ENCODE measurements at places on chromosomes 1 and 21.
A peak's percentile ranks its signal among the peaks of the same experiment; 100 is the strongest.

GRCh38 chr1:62335656-62336055, 16.4 kb upstream of the KANK4 start:
- no peak overlapping the region for H3K4me3 ChIP-seq
- no peak for DNase-seq
- no peaks in the 10 kb centered on the region for H3K36me3 ChIP-seq

- no peaks in the 10 kb centered on the region for H3K27me3 ChIP-seq
- H3K4me3 ChIP-seq = no peak overlapping the region
- no peak overlapping the region for H3K27ac ChIP-seq
These were observed 32.3 kb upstream of the RALGPS2 start for GRCh38 chr1:178692564-178693327.

GRCh38 chr1:216566641-216567205, 143.5 kb upstream of the USH2A start:
- no peak overlapping the region for H3K27ac ChIP-seq
- H3K36me3 ChIP-seq = no peaks in the 10 kb centered on the region
- H3K27me3 ChIP-seq = no peaks in the 10 kb centered on the region
- H3K4me3 ChIP-seq = no peak overlapping the region
- no peaks in the 10 kb centered on the region for H3K4me1 ChIP-seq
- no peak for DNase-seq

DNA sequence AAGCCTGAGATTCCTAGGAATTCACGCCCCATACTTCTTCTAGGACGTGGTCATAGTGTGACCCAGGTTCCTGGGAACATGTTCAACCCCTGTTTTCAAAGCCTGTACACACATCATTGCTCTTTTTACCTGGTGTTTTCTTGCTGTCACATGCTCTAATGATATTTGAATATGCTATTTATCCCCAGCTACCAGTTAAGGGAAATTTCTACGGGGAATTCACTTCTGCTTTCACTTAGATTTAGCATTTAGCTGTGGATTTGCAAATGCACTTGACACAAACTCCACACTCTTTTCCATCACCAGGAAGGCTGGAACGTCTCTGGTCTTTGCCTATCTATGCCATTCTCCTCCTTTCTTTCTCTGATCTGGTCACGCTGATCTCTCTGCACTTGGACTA, 11.3 kb upstream of the SAMSN1 start:
- H3K27me3 ChIP-seq = no peaks in the 10 kb centered on the region
- no peak overlapping the region for H3K27ac ChIP-seq

DNA sequence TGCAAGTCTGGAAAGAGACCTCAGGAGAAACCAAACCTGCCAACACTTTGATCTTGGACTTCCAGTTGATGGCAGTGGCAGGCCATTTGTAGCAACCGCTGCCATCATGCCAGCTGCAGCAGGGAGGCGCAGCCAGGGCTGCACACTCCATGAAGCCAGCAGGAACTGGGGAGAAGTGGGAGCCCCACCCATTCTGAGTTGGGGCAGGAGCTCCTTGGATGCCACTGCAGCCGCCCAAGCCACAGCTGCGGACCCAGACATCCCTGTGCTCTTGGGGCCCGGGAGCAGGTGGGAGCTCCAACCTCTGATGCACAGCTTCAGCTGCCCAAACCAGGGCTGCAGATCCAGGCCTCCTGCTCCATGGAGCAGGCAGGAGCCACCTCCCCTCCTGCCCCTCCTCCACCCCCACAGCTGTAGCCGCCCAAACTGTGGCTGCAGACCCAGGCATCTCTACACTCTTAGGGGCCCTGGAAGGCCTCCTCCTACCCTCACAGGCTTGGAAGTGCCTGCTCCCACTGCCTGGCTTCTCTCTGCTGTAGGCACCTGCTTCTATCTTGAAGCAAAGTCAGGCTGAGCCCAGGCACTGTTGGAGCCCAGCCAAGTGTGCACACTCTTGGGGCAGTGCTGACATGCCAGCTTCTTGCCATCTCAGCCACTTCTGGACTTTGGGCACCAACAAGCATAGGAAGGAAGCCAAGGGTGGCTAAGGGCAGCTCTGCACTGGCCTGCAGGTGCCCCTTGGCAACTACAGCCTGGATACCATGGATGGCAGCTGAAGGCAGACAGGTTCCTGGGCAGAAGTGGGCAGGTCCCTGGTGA, 20.0 kb upstream of the DISP1 start:
- H3K27me3 ChIP-seq = no peaks in the 10 kb centered on the region
- no peak overlapping the region for H3K4me3 ChIP-seq
- no peaks in the 10 kb centered on the region for H3K36me3 ChIP-seq
- H3K27ac ChIP-seq = no peak overlapping the region

DNA sequence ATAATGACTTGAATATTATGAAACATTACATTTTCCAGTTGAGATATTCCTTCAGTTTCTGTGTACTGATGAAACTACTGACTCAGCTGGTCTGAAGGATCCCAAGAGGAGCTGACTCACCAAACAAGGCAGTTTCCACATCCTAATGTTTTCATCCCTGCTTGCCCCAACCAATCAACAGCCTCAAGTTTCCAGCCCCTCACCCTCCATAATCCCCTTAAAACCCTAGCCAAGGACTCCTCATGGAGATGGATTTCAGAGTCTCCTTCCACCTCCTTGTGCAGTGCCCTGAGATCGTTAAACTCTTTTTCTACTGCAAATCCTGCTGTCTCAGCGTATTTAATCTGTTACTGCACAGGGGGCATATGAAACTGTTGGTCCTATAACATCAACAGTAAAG, 83.1 kb upstream of the HAO2 start:
- no peak overlapping the region for H3K27ac ChIP-seq
- H3K4me1 ChIP-seq = no peaks in the 10 kb centered on the region
- H3K27me3 ChIP-seq = no peaks in the 10 kb centered on the region
- H3K4me3 ChIP-seq = no peak overlapping the region

GRCh38 chr1:159188375-159188788, 16.3 kb upstream of the ACKR1 start:
- H3K4me3 ChIP-seq = peak overlapping the region; percentile 13
- peak; percentile 21 for DNase-seq

DNA sequence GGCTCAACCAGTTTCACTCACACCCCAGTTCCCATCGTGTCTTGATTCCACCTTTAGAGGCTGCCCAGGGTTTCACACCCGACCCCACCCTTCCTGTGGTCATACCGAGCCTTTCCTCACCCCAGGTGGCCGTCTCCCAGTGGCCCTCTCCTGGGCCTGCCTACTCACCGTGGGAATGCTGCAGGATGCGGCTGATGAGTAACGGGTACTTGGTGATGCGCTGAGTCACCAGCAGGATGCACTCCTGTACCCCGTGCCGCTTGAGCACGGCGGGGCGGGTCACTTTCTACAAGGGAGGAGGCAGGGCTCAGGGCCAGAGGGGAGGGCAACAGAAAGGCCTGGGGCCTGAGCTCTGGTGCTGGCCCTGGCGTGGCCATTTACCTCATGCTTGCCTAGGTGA, 16.4 kb downstream of the ARHGEF2 start:
- no peak for DNase-seq
- peak overlapping the region; percentile 77 for H3K27ac ChIP-seq
- peaks cover 28% of the 10 kb centered on the region for H3K4me1 ChIP-seq

DNA sequence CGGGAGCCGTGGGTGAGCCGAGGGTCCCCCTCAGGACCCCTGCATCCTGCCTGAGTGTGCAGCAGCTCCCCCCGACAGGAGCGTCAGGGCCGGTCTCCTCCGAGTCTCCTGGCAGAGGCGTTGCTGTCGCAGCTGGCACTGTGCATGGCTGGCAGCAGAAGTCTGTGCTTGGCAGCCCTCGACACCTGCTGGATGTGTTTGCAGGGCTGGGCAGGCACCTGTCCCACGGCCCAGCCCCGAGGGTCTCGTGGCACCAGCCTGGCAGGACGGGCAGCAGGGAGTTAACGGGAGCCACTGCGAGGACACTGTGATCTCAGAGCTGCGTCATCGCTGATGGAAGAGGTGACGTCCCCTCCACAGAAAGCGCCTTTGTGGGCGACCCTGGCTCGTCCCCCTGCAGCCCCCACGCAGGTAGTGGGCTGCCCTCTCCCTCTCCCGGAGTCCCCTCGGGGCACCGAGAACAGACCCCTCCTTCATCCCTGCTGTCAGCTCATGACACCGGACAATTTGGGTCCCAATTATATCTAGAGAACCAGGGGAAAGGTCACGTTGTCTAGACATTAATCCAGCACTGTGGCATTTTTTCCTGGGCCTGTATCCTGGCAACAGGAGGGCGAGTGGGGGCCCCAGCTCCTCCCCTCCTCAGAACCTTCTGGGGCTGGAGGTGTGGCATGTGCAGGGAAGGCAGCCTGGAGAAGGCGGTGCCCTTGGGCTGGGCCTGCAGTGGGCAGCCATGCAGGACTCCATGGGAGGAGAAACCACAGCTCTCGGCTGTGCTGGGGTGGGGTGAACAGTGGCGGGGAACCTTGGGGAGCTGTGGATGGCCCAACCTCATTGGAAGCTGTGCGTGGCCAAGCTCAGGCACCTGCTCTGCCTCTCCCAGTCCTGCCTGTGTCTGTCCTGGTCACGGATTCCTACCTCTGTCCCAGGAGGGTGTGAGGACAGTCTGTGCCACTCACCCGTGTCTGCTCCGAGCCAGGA, 15.4 kb downstream of the COL18A1 start:
- H3K27me3 ChIP-seq = peaks cover 17% of the 10 kb centered on the region
- no peak overlapping the region for H3K27ac ChIP-seq
- no peak for DNase-seq
- no peaks in the 10 kb centered on the region for H3K36me3 ChIP-seq
- H3K4me1 ChIP-seq = no peaks in the 10 kb centered on the region

- H3K27ac ChIP-seq = no peak overlapping the region
- no peaks in the 10 kb centered on the region for H3K4me1 ChIP-seq
- H3K27me3 ChIP-seq = peaks cover 3% of the 10 kb centered on the region
- no peaks in the 10 kb centered on the region for H3K36me3 ChIP-seq
- H3K4me3 ChIP-seq = no peak overlapping the region
These were observed 36.5 kb downstream of the RIPK4 start for GRCh38 chr21:41730367-41730765.

DNA sequence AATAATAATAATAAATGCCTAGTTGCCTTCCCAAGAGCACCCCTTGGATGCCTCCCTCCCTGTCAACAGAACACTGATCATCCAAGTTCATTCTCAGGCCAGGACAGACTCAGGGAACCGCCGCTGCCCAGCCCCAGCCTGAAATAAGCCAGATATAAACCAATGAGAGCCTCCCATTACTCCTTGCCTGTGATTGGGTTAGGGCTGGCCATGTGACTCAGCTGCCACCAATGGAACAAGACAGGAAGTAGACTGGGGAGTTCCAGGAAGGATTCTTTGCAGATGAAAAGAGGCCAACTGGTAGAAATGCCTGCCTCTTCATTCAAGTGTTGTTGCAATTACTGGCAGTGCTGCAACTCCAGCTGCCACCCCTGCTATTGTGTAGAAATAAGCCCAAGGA, 146.4 kb upstream of the TIAM1 start:
- no peaks in the 10 kb centered on the region for H3K27me3 ChIP-seq
- DNase-seq = no peak
- no peaks in the 10 kb centered on the region for H3K36me3 ChIP-seq
